ENCODE measurements at places on chromosomes 7 and 10. TPM values are rescaled to one million over a fixed set of nuclear protein-coding genes. Genes with fewer than 3 reads are reported as not detected.

- no peak overlapping the region for H3K27ac ChIP-seq
- H3K4me1 ChIP-seq, result peaks cover 5% of the 10 kb centered on the region
- DNase-seq, result no peak
Measured at GRCh38 chr10:132667342-132668047, 118.5 kb downstream of the NKX6-2 start.

- no peak overlapping the region for H3K4me3 ChIP-seq
- peaks cover under 1% of the 10 kb centered on the region for H3K27me3 ChIP-seq
- no peaks in the 10 kb centered on the region for H3K36me3 ChIP-seq
- DNase-seq, result no peak
- H3K27ac ChIP-seq, result no peak overlapping the region
- H3K4me1 ChIP-seq, result peaks cover 34% of the 10 kb centered on the region
Measured at GRCh38 chr10:22369434-22370072, 24.3 kb downstream of the SPAG6 start.

- H3K4me3 ChIP-seq, result no peak overlapping the region
- DNase-seq, result no peak
- no peak overlapping the region for H3K27ac ChIP-seq
- no peaks in the 10 kb centered on the region for H3K36me3 ChIP-seq
- H3K27me3 ChIP-seq, result no peaks in the 10 kb centered on the region
Measured at GRCh38 chr10:52216852-52217251, 97.2 kb upstream of the DKK1 start.

- no peak overlapping the region for H3K4me3 ChIP-seq
- peaks cover 10% of the 10 kb centered on the region for H3K36me3 ChIP-seq
- no peak overlapping the region for H3K27ac ChIP-seq
- peaks cover 13% of the 10 kb centered on the region for H3K4me1 ChIP-seq
Measured at GRCh38 chr7:1537535-1538412, 7.3 kb downstream of the MAFK start.

GRCh38 chr7:135991906-135992305, 14.7 kb upstream of the MTPN start:
- no peak for DNase-seq
- H3K4me3 ChIP-seq, result no peak overlapping the region
- H3K36me3 ChIP-seq, result no peaks in the 10 kb centered on the region

DNA sequence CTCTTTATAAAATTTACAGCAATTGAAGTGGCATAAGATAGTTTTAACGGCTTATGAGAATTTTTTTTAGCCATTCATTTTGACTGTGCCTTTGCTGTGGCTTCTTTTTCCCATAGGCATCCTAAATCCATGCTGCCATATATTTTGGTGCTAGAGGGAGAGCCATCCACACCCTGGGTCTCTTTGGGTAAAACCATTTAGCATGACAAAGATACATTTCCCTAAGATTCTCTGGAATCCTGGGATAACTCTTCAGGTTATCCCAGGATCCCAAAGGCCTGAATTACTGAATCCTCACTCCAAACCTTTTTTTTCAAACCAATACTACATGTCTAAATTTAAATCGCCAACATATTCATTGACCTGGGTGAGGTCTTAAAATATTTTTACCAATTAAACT, 28.9 kb downstream of the DNAJC12 start:
- no peaks in the 10 kb centered on the region for H3K27me3 ChIP-seq
- no peak overlapping the region for H3K4me3 ChIP-seq
- peaks cover 11% of the 10 kb centered on the region for H3K4me1 ChIP-seq

GRCh38 chr7:37923996-37924395, 3.6 kb downstream of the EPDR1 start:
- peaks cover 5% of the 10 kb centered on the region for H3K4me1 ChIP-seq
- H3K27ac ChIP-seq, result no peak overlapping the region
- H3K4me3 ChIP-seq, result no peak overlapping the region
- no peaks in the 10 kb centered on the region for H3K36me3 ChIP-seq

DNA sequence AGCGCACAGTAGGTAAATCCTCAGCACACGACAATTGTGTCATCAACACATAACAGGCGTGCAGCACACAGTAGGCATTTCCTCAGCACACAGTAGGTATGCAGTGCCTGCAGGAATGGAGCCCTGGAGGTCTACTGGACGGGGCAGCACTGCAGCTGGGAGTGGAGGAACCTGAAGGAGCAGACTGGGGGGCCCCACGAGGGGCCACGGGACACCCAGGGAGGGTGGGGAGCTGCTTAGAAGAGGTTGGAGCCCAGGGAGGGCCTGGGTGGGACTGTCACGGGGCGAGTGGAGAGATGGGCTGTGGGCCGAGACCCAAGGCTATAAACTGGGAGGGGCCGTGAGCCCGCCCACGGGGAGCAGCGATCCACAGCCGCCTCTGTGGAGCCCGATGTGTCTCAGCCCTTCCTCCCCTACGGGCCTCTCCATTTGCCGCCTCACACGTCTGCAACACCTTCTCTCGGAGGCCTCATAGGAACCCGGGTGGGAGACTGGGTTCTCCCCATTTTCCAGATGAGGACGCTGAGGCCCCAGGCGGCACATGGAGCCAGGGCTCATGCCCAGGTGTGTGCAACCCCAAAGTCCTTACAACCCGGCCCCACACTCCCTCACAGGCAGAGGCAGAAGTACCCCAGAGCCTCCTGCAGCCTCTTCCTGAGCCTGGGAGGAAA, 101.5 kb downstream of the MICALL2 start:
- H3K27ac ChIP-seq, result no peak overlapping the region
- no peaks in the 10 kb centered on the region for H3K4me1 ChIP-seq
- no peak overlapping the region for H3K4me3 ChIP-seq
- DNase-seq, result no peak
- H3K36me3 ChIP-seq, result no peaks in the 10 kb centered on the region

GRCh38 chr10:80702143-80702542, 164.4 kb downstream of the SH2D4B start:
- H3K4me3 ChIP-seq, result no peak overlapping the region
- H3K27me3 ChIP-seq, result no peaks in the 10 kb centered on the region
- H3K36me3 ChIP-seq, result no peaks in the 10 kb centered on the region

Gene IRF5
- 16.2 TPM for total RNA-seq

Gene ABCB1
- total RNA-seq, result 1.4 TPM

Gene RBP3
- not detected for total RNA-seq

Gene OPN1SW
- total RNA-seq, result not detected

Gene EDRF1
- 40.8 TPM for total RNA-seq

Gene LYZL2
- not detected for total RNA-seq

Gene MUC3A
- not detected for total RNA-seq

Gene GSTK1
- 138 TPM for total RNA-seq

All from activated CD4-positive, alpha-beta T cell treated with anti-CD3 and anti-CD28 coated beads, Interleukin-2, amount 10 ng/mL, durations not matched to agents 24 days and 14 days (primary cell).